ENCODE measurements at places on chromosomes 12 and 14.

- DNase-seq: no peak
Measured at GRCh38 chr12:68011882-68012207, 22.6 kb downstream of the IFNG-AS1 start.

- no peak for DNase-seq
Measured at GRCh38 chr14:74647678-74648461, 35.8 kb upstream of the LTBP2 start.

- DNase-seq: no peak
Measured at GRCh38 chr12:32148372-32148771, 41.7 kb downstream of the BICD1 start.

DNA sequence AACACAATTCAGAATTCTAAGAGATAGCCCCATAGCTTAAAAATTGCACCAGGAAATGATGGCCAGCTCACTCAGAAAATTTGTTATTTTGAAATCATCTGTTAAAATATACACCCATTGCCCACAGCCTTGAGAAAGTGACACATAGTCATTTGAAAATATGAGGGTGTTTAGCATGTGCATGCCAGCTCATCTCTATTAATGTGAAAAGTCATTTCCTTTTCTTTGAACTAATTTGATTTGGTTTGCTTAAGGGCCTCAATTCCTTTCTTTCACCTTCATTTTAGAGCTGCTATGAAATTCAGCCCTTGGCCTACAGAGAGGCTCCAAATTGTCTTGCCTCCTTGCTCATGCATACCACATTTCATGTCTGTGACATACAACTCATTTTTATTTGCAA is 241.4 kb downstream of the PHLDA1 start:
- no peak for DNase-seq

- no peak for DNase-seq
Measured at GRCh38 chr14:54768501-54769129, 134.0 kb downstream of the GCH1 start.

DNA sequence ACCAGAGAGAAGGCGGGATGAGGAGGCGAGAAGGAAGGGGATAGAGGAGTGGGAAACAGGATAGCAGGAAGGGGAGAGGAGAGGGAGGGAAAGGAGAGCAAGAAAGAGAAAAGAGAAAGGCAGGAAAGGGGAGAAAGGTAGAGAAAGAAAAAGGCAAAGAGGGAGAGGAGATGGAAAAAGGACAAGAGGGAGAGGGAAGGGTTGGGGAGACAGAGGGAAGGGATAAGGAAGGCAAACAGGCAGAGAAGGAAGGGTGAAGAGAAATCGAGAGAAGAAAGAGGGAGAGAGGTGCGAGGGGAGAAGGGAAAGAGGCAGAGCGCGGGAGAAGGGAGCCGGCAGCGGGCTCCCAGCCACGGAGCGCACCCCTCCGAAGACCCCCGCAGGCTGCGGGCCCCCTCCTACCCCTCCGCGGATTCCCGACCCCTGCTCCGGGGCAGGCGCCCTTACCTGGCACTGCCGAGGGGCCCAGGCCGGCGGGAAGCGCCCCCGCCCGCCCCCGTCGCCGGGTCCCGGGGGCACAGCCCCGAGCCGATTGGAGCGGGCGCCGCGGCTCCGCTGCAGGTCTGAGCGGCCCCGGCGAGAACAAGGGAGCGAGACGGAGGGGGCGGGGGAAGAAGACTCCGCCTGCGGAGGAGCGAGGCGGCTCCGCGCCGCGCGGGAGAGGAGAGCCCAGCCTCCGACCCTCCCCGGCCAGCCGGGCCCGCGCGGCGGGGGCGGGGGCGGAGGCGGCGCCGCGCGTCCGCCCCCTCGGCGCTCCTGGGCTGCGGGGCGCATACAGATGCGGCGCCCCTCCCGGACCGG is at the start of gene CDH24:
CDH24 (minus strand) TSS at position 565 of the 801 bp plus-strand sequence. CDS start 1,787 bp downstream, outside the sequence.
- DNase-seq: peak; percentile 78

DNA sequence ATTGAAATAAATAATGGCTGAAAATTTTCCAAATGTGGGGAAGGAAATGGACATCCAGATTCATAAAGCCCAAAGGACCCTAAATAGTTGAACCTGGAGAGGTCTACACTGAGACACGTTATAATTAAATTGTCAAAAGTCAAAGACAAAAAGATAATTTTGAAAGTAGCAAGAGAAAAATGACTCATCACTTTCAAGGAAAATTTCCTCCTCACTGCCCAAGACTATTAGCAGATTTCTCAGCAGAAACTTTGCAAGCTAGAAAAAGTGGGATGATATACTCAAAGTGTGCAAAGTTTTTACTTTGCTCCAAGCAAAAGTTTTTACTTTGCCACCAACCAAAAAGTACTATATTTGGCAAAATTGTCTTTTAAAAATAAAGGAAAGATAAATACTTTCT is 15.9 kb upstream of the KRT83 start:
- no peak for DNase-seq

GRCh38 chr12:111995782-111996480 is 17.0 kb downstream of the TMEM116 start:
- no peak for DNase-seq

DNA sequence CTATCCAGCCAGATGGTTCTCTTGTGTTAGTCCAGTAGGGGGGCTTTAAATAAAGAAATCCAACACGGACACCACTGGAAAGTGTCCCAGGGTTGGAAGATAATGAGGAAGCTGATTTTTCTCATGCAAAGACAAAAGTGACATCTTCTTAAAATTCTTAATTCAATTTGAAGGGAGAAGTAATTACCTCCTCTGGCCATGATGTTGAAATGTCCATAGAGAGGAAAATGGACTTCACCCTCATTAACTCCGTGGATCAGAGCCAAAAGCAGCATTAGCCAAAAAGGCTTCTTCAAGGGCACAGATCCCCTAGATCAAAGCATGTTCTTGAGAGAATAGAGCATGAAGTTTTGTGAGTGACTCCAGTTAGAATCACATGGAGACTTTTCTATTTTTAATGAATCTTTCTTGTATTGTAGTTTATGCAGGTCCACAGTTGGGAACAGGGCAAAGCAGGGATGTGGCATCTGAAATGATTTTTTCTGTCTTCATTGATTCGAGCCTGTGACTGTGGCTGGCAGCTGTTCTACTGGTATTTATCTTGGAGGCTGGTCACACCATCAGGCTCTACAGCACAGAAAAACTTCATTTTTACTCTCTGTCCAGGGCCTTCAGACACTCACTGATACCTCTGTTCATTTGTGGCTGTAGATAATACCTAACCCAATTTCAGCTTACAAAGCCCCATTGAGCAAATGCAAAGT is 1002.5 kb downstream of the AACS start:
- DNase-seq: no peak

DNA sequence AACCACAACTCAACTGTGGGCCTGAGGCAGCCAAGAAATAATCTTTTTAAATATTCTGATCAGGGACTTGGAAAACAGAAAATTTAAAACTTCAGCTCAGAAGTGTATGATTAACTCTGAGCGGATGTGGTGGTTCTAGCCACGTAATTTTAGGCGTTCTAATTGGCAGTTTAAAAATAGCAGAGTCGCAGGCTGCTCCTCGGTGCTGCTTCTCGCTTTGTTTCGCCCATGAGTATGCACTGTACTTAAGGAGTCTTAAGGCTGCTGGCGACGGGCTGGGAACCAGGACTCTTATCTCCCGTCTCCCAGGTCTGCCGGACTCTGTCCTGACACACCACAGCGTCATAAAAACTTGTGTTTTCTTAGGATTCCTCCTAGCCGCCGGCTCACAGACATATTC is 113.4 kb upstream of the PELI2 start:
- DNase-seq: peak; percentile 17
